ENCODE measurements at places on chromosomes 6 and 20.

- DNase-seq = no peak
These were observed 829.4 kb downstream of the EPHA7 start for GRCh38 chr6:92589996-92590395.

DNA sequence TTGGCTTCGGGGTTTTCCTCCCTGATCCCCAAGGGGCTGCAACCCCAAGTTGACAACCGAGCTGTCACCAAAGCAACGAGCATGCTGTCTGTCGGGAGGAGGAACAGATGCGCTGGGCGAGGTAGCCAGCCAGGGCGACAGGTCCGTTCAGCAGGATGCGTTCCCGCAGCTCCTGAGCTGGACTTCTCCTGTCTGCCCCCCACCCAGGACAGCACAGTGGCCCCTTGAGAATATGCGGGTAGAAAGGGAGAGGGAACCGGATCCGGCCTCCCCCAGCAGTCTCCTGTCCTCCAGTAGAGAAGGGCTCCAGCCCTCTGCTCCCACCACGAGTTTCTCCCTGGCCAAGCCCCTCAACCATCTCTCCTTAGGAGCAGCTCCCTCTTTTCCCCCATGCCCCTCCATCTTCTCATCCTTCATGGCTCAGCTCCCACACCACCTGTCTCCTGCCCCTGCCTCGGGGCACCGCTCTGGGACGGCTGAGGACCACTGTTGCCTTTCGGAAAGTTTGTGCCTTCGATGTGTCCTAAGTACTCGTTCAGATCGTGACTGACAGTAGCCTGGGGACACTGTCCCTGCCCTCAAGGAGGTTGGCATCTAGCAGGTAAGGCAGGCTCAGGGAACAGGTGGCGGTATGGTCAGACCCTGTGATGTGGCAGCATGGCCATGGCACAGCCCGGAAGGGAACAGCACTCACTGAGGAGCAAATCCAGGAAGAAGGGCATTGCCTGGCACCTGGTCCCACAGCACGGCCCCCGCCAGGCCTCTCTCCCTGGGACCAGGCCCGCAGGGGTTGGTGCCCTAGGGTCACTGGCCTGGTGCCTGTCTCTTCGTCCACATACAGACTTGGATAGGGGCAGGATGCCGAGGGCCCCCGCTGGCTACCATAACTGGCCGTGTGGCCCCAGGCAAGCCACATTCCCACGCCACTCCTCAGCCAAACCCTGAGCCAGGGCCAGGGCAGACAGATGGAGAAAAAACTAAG lies 96.3 kb downstream of the ASXL1 start:
- DNase-seq = no peak

- no peak for DNase-seq
These were observed 29.6 kb upstream of the SAYSD1 start for GRCh38 chr6:39144481-39145173.

GRCh38 chr20:5776077-5776476 lies 25.9 kb downstream of the SHLD1 start:
- no peak for DNase-seq

DNA sequence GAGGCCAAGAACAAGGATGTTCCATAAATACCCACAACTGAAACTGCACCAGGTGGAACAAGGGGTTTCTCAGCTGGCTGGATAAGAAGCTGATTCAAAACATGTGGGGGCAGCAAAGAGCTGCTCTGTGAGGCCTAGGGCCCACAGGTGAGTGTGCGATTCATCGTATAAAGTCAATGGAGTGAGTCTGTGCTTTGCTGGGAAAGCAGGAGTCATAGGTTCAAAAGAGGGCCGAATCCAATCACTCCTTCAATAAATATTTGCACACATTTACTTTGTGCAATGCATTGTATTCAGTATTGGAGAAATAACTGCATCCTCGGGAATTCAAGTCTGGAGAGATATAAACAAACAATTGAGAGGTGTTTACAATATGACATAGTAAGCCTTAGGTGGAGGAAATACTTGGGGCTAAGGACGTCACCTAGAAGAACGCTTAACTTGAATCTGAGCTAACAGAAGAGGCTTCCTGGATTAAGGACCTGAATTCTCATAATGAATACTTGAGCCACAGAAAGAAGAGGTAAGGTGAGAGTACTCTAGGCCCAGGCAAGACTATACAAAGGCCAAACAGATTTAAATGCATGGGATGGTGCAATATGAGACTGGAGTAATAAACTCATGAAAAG lies 83.7 kb upstream of the TMEM30A start:
- no peak for DNase-seq

DNA sequence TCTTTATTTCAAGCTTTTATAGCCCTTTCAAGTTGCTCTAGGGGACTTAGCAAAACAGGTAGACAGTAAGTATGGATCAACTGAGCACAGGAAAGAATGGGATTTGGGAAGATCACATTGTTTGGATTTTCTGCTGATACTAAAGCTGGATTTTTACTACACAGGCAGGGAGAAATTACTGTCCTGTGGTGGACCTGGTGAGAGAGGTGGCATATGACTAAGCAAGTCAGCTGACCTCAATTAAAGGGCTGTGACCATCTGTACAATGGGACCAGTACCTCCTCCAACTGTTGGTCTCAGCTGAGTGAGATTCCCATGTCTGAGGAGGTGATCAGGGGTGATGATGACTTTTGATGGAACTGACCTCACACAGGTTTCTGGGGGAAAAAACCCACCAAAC lies 28.0 kb downstream of the RREB1 start:
- no peak for DNase-seq

GRCh38 chr20:760751-761417 lies 7.4 kb downstream of the SLC52A3 start:
- DNase-seq = no peak

GRCh38 chr6:21800948-21801438 lies 207.4 kb downstream of the SOX4 start:
- no peak for DNase-seq

DNA sequence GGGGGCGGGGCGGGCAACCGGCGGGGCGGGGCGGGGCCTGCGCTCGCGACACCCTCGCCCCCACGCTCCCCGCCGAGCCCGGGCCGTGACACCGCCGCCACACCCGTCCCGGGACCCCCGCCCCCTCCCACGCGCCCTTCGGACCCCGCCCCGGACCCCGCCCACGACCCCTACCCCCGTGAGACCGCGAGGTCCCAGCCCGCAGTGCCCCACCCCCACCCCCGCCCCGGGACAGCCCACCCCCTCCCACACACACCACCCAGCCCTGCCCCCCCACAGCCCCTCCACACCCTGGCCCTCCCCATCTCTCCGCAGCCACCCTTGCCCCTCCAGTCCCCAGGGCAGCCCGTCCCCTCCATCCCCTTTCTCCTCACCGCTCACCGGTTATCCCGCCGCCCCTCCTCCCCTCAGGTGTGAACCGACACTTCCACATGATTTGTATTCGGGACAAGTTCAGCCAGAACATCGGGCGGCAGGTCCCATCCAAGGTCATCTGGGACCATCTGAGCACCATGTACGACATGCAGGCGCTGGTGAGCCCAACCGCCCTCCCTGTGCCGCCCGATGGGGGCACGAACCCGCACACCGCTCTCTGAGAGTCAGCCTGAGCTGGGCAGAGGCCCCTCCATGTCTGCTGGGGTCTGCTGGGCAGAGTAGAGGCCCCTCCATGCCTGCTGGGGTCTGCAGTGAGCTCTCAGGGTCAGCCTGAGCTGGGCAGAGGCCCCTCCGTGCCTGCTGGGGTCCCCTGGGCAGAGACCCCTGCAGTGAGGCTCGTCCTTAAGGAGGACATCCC lies 622 bp downstream of the MRGBP start:
- DNase-seq = no peak

GRCh38 chr6:147643341-147644200 lies 135.1 kb downstream of the SAMD5 start:
- no peak for DNase-seq

GRCh38 chr6:163395122-163395830 lies 19.2 kb upstream of the QKI start:
- DNase-seq = no peak

DNA sequence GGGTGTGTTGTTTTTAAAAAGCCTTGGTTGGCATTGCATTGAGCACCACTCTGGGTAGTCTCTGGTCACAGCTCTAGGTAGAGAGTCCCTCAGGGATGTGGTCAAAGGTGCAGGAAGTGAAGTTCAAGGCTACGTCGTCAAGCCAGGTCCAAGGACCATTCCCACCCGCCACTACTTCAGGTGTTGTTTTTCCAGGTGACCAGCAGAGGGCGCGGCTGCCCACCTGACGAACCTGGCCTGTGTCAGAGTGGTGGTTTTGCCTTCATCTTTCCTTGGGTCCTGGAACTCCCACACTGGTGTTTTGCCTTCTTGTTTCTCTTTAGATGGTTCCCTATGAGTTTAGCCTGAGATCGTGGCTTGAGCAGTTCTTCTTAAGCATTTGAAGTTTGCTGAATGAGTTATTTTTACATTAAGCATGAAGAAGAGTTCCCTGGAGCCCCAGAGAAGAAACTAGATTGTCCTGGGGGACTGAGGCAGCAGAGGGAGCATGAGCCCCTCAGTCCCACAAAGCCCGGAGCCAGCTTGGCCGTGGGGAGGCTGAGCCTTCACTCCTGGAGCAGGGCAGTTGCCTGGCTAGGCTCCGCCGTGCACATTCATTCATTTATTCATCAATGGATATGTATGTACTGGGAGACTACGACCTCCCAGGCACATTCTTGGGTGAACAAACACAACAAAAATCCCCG lies 5.6 kb upstream of the PHACTR3 start:
- DNase-seq = no peak

DNA sequence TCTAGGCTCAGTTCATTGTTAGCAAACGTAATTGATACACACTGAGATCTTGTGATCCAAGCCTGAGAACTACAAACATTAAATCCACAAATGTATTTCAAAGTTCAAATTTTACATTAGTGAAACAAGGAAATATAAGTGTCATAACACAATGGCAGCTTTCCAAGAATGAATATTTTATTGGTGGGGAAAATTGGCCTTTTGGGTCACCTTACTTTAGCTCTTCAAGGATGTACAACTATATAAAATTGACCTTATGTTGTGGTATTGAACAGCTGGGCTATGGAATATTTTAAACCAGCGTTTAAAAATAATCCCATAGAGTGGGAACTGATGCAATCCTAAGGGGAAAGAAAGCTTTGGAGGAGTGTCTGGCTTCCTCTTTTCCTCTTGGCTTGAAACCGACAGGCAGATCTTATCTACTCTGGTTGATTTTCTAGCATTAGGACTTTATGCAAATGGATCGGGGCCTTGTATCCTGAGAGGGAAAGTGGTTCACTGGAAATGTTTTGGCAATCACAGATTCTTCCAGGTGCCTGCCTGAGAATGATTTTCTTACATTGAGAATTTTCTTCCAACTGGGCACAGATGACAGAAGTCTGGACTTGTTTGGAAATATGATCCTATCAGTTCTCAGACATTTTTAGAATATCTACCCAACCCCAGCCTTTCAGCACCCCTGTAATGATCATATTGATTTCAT lies 184.8 kb upstream of the ECI2 start:
- no peak for DNase-seq

GRCh38 chr6:70753870-70754380 lies 86.2 kb downstream of the SMAP1 start:
- no peak for DNase-seq

DNA sequence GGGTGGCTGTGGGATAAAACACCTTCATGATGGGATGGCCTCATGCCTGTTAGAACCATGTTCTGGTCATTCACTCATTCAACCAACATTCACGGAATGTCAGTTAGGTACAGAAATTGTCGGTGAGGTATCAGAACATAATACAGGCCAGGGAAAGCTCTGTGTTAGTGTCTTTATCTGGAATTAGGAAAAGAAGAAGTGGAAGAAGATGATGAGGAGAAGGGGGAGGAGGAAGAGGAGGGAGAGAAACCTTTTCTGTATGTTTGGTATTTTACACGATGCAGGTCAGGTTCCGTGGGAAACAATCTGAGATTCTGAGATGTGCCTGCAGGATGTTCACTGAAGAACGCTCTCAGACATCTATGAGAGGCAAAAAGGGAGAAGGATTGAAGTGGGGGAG lies 5.6 kb downstream of the ADTRP start:
- no peak for DNase-seq

DNA sequence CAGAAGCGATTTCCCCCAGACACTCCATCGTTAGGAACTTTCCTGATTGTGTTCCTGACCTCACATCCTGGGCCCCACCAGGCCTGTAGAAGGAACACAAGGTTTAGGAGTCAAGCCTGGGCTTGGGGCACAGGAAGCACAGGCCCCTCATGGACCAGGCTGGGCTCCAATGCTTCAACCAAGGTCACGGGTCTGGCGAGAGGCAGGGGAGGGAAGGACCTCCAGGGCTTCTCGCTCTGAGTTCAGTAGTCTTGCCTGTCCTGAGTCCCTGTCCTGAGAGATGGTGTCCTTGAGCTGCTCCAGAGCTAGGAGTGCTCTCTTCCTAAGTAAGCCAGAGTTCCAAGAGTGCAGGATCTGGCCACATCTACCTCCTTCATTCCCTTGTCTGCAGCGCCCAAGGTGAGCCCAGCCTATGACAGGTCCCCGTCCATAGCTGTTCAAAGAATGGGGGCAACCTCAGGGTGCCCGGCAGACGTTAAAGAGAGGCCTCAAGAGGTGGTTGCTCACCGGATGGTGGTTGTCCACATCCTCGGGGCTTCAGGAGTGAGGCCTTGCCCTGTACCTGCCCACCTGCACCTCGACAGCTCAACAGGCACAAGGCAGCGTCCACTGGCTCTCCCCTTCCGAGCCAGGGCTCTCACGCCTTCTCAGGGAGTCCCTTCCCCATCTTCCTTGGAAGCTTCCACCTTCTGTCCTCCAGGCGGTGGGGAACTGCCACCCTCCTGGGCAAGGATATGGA lies 1.6 kb upstream of the TUBB1 start:
- DNase-seq = no peak

GRCh38 chr6:148757944-148758480 lies 11.2 kb downstream of the UST start:
- no peak for DNase-seq

- DNase-seq = no peak
These were observed 751.4 kb upstream of the DEFB115 start for GRCh38 chr20:30506100-30506499.

Measured in left forelimb (tissue), 1 donor.